ENCODE measurements at places on chromosomes 7 and 10.
A peak's percentile ranks its signal among the peaks of the same experiment; 100 is the strongest.

DNA sequence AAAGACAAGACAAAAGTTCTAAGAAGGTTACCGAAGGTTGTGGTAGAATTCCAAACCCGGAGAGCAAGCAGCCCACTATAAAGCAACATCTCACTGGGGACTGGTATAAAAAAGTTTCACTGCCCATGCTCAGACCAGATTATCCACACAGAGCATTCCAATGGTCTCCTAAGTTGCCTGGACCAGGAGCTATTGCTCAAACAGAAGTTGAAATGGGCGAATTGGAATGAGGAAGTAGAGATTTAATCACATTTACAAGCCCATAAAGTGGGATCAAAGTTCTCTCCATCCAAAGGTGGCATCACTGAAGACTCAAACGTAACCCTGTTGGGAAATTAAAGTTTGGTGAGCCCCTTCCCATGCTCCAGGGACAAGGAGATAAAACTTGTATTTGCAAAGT, 19.8 kb downstream of the OR2F1 start:
- DNase-seq: no peak

DNA sequence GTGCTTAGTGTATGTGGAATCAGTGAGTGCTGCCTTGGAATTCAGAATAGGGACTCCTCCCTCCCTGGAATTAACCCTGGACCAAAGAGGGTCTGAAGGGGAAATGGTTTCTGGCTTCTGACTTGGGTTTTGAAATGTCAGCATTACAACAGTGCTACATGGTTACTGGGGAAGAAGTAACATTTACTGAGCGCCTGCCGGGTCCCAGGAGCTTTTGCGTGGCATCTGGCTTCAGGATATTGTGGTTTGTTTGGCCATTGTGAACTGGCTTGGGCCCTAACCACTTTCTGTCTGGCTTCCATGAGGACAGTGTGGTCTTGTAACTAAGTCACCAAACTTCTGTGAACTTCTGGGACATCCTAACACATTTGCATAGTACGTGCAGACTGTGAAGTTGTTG, 21.3 kb downstream of the TSPAN15 start:
- no peak for DNase-seq

GRCh38 chr7:27048438-27048837, 47.4 kb downstream of the HOXA1 start:
- no peak for DNase-seq

GRCh38 chr10:115171392-115171960, 78.3 kb downstream of the ATRNL1 start:
- peak; percentile 11 for DNase-seq

GRCh38 chr10:44316187-44316921, 68.5 kb downstream of the CXCL12 start:
- DNase-seq: no peak

DNA sequence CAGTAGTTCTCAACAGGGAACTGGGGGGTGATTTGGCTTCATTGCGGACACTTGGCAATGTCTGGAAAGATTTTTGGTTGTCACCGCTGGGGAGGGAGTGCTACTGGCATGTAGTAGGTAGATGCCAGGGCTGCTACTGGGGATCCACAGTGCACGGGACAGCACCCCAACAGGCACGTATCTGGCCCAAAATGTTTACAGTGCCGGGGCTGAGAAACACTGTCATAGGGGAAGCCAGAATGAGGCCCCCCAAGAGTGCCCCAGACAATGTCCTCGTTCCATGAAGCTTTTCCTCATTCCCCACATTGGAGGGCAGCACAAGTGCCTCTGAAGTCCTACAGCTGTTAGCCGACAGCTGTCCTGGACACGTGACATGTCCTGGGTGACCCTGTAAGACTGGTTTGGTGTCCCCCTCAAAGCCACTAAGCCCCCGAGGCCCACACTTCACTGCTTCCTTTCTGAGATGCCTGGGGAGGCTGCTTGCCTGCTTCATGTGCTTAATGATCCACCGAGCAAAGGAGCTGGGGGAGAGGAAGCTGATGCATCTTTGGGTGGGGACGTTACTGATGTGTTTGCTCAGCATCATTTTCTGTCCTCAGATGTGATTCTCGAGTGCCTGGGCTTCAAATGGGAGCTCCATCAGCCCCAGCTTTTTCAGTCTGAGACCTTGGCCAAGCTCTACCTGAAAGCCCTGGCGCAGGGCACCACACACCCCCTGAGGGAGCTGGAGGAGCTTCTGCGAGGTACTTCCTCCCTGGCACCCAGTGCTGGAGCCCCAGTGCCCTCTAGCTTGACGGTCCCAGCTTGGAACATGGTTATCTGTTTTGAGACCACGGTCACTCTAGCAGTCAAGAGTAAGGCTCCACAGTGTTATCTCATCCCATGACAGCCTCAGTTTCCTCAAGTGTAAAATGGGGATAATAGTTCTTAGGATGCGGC, 14.7 kb downstream of the BTBD16 start:
- DNase-seq: no peak

DNA sequence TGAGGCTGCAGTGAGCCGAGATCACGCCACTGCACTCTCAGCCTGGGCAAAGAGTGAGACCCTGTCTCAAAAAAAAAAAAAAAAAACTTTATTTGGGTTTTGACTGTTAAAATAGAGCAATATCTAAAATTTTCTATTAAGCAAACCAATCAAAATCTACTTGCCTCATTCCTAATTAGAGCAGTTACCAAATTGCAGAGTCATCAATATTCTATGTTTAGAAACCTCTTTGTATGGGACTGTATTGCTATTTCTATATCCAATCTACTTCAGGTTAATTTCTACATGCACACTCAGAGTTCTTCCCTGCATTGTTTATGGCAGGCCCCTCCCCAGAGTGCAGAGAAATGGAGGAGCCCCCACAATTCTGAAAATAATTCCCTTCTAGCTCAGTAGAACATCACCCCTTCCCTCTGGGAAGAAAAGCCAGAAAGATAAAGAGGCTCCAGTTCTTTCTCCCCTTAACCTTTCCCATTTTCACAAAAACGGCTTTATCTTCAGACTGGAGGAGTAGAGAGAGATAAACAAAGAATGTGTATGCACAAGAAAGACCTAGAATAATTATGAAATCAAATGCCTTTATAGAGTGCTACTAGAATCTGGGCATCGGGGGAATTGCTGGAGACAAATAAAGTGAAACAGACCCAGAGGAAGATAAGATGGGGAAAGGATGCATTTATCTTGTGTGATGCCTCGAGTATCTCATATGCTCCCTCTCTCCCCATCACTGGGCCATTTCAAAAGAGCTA, 17.9 kb downstream of the SCRN1 start:
- DNase-seq: no peak

DNA sequence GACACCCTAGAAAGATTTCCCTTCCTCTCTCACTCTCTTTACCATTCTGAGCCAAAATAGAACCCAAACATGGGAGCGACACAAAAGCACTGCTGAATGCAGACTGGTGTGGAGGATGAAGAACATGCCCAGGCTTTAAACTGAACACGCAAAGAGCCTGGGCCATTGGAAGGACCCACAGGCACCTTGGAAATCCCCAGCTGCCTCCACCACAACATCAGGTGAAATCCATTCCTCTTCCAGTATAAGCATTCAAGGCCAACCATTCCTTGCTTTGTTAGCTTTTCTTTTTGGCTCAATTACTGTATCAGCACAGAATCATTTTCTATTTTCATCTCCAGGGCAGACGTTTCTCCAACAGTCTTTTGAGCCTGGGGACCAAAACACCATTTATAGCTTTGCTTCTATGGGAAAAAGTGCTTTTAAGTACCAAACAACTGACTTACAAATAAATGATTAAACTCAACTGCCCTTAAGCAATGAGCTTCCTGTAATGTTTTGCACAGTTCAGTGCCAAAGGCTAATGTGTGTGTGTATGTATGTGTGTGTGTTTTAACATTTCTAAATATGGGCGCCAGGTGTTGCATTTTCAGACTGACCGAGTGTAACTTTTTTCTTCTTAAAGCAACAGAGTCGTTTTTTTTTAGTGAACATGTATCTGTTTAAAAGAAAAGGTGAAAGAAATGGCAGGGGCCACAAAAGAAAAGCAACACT, 16.2 kb upstream of the BLNK start:
- DNase-seq: no peak

DNA sequence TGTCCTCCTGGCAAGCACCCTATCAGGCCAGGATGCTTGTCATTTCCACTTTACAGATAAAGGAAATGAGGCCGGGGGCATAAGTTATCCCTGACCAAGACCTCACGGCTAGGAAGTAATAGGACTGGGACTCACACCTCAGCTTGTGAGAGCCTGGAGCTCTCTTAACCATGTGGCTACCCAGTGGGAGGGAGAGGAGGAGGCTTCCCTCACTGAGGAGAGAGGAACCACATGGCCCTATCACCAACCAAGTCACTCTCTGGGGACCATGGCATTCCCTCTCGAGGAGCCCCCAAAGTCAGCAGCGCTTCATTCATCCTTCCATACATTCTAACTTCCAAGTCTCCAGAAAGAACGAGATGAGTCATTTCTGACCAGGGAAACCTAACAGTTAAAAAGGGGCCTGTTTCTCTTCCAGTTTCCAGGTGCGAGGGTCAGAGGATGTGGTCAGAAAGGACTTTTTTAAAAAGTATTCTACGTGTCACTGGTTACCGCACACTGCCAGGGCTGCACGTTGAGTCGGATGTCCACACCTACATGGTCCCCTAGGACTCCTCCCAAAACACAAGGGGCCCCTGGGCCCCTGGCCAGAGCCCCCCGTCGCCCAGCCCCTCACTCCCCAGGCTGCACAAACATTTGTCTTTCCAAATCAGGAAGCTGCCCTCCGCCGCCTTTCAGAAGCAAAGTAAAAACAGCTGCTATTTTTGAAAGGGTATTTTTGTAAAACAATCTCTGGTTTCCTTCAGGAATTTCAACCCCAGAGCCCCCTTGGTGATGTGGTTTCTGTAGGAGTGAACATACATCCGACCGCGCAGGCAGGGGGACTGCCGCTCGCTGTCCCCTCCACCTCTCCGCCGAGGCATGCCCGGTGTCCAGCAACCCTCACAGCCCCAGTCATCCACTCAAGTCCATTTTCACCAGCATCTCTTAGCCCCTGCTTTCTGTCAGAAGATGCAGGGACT, 128.2 kb upstream of the CHST15 start:
- no peak for DNase-seq

DNA sequence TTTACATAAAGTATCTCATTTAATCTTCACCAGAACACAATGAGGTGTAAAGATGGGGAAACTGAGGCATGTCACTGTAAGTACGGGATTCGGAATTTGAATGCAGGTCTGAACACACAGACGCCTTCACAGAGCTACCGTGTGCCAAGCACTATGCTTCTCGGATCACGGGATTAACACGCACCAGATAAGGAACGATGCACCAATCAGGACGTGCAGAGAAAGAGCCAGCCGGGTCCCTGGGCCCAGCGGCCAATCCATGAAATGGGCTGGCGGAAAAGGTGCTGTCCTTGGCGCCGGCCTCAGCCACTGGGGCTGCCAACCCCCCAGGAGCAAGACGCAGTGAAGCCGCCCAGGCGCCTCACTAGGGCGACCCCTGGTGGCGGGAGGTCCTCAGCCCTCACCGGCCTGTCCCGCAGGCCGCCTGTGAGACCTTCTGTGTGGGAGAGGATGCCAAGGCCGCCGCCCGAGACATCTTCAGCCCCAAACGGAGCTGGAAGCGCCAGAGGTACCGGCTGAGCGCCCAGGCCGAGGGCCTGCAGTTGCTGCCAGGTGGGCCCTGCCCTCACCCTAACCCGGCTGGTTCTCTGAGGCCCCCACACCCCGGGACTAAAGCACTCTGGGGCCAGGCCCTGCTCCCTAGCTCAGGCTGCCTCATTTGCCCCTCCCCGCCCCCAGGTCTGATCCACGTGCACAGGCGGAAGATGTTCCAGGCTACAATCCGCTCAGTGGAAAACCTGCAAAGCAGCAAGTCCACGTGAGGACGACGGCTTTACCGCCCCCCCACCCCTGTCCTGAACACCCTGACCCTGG, 15.6 kb downstream of the ATG9B start:
- peak; percentile 46 for DNase-seq

- DNase-seq: no peak
Measured at GRCh38 chr10:31683682-31684081, 244.9 kb downstream of the ARHGAP12 start.

GRCh38 chr10:126001576-126001975, 105.2 kb downstream of the FANK1 start:
- no peak for DNase-seq

DNA sequence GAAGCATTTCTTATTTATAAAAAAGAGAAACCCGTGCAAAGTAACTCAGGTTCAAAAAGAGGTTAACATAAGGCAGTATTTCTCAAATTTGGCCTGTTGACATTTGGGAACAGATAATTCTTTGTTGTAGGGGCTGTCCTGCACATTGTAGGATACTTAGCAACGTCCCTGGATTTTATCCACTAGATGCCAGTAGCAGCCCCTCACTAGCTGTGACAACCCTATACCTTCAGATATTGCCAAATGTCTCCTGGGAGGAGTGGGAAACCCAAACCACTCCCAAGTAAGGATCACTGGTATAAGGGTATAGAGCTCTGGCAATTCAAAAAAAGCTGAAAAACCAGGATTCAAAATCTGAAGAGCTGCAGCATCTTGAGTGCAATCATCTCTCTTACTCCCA, 202.3 kb upstream of the PRKCQ start:
- no peak for DNase-seq

DNA sequence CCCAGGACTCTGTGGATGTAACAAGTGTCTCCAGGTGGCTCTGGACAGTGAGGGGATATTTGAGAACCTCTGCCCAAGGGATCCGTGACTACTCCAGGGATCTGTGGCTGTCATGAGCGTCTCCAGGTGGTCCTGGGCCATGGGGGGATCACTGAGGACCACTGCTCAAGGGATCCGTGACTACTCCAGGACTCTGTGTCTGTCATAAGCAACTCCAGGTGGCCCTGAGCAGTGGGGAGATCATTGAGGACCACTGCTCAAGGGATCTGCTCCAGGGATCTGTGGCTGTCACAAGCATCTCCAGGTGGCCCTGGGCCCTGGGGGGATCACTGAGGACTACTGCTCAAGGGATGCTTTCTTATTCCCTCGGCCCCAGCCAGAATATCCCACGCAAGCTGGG, 133.2 kb upstream of the ADARB2 start:
- no peak for DNase-seq

DNA sequence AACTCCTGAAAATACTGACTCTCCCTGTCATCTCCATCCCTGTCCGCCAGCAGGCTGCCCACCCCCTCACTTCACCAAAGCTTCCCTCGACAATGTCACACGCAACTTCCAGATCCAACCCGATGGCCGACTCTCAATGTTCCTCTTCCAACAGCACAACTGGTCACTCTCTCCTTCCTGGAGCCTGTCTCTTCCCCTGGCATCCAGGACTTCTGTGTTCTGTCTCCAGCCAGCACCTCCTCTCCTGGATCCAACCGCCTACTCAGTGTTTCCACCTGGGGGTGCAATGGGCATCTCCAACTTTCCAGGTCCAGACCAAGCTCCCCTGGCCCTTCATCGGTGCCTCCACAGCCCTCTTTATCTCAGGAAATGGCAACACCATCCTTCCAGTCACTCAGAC, 8.6 kb downstream of the CPA5 start:
- DNase-seq: no peak

DNA sequence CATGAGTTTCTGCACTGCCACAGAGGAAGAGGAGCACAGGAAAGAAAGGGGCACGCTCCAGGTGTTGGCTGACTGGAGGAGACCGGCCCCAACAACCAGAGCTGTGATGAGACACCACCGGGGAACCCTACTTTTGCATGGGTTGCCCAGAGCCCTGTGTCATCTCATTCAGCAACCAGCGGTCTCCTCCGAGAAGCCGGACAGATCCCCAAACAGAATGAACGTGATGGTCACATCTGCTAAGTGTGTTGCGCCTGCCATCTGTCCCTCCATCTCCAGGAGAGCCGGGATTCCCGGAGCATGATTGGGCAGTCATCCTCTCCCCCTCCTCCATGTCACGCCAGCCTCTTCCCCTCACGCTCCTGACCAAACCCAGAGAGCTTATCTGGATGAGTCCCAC, 22.9 kb downstream of the PARP12 start:
- DNase-seq: no peak
